ENCODE measurements at places on chromosomes 2 and 18.

- DNase-seq = no peak
These were observed 37.9 kb upstream of the PIK3C3 start for GRCh38 chr18:41917181-41917580.

- no peak for DNase-seq
These were observed 44.5 kb downstream of the PTGR3 start for GRCh38 chr18:75164479-75164878.

GRCh38 chr2:219126555-219126954, 34.1 kb downstream of the NHEJ1 start:
- DNase-seq = no peak

DNA sequence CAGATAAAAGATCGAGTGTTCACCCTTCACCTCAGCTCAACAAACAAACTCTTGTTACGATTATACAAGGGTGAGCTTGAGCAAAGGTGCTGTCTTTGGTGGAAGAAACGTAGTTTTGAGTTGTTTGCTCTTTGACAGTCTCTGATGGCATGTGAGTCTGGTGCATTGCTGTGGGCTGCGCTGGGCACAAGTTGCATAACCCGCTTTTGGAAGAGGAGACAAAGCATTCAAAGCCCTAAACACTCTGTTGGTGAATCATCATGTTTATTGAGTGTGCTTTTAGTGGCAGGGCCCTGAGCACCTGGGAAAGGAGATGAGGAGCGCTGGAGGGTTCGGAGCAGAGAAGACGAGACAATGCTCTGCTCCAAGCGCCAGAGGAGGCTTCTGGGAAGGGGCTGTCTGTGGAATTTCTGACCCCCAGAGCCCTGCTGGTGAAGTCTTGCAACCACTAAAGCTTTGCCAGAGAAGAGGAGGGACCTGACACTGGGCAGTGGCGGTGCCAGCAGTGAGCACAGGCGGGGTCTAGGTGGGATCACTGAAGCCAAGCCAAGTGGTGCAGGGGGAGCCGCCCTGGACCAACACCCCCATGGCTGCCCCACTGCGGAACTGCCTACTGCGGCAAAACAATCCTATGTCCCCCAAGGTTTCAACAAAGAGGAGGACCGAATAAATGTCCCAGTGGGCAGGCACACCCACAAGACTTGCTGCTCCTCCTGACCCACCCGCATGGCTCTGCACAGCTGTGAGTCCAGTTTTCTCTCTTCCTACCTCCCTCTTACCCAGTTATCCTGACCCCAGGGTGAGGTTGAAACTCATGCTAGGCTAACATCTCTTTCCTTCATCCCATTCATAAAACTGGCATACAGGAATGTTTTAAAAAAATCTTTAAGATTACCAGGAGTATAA, 64.0 kb downstream of the TNFRSF11A start:
- DNase-seq = no peak

- no peak for DNase-seq
These were observed 19.3 kb downstream of the CTAGE1 start for GRCh38 chr18:22398464-22398863.

- no peak for DNase-seq
These were observed 89.7 kb downstream of the TMEM247 start for GRCh38 chr2:46569061-46569560.
